Activated naive CD4-positive, alpha-beta T cell (primary cell): ENCODE measurements at places on chromosomes 7 and 10.

- no peak for DNase-seq
Measured at GRCh38 chr7:54831644-54832095, 72.7 kb upstream of the SEC61G start.

DNA sequence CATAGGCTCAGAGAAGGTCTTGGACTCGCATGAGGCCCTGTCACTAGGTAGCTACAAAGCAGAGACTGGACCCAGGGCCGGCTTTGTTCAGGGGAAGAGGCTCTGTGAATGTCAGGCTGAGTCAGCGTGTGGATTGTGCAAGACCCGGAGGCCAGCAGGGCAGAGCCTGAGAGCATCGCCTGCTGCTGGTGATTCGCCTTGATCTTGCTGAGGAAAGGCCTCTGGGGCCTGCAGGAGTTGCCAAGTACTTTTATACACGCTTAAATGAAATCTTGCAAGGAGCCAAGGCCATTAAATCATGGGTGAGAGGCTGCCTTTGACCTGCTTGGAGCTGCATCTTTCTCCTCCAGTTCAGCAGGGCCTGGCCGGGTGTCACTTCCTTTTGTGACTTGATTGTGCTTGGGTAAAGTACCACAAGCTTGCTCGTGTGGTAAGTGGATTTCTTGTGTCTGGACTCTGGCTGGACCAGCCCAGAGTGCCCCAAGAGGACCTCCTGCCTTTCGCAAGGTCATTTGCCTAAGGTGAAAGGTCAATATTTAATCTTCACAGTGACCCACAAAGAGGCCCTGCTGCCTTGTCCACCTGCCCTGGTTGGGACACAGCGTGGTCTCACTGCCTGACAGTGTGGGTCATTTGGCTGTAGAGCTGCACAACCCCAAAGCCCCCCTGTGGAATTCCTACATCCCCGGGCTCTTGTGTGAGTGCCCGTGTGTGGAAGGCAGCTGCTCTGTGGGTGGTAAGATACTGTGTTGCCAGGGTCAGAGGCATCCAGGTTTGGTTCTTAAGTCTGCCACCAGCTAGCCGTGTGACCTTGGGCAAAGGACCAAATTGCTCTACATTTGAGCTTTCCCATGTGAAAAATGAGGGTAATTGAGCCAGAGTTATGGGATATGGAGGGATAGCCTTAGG, 38.6 kb upstream of the SH2D4B start:
- no peak for DNase-seq

- no peak for DNase-seq
Measured at GRCh38 chr10:3668966-3669330, 116.1 kb downstream of the KLF6 start.

DNA sequence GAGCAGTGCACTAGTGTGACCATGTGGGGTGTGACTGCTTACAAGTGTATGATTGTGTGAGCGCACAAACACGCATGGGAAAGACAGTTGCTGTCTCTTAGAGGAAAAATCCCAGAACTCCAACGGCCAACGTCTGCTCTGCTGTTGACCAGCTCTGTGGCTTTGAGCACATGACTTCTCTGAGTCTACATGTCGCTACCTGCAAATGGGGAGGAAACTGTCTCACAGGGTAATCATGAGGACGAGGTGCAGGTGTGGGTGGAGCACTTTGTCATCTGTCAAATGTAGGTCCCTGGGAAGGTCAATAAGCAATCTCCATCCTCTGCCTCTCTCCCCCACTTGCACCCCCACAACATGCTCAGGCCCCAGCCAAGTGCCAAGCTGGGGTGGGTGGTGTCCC, 31.2 kb upstream of the TLX1 start:
- no peak for DNase-seq

DNA sequence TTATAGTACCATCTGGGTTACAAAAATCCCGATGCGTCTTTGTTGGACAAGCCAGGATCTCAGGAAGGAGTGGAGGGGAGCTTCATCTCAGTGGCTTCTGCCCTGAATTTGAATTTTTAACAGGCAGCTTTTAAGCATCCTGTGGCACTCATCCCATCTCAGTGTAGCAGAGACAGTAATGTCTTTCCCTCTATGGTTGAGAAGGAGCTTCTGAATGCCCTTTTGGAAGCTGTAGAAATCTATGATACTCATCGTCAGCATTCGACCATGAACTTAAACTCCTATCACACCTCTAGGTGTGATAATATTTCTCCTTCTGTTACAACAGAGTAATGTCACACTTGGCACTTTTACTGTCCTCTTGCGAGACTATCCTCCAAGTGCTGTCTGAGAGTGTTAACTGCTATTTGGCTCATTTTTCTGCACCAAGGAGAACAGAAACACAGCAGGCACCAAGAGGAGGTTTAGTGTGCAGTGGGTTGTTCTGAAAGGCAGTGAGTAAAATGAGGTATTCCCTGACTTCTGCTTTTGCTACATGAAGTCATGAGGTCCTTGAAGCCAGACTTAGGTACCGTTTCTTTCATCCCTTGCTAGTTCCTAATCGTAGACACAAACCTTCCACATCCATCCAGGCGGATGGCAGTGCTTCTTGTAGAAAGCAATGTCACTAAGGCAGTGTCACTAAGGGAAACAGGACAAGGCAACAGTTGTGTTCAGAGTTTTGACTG, 177.4 kb downstream of the CELF2 start:
- DNase-seq: no peak

DNA sequence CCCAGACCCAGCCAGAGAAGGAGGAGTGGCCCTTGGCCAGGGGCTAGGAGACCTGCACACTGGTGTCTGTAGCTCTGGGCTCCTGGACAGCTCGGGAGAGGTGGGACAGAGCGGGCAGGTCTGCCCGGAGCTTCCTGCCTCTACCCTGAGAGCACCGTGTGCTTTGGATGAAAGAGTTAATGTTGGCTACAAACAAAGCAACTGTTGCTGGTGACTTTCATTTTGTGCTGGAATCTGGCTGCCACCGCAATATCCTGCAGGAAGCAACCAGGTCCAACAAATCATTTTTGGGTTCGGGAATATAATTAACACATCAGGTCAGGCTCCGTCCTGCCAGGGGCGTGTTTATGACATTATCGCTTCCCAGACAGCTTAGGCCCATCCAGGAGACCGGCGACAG, 441.8 kb upstream of the MKI67 start:
- no peak for DNase-seq

DNA sequence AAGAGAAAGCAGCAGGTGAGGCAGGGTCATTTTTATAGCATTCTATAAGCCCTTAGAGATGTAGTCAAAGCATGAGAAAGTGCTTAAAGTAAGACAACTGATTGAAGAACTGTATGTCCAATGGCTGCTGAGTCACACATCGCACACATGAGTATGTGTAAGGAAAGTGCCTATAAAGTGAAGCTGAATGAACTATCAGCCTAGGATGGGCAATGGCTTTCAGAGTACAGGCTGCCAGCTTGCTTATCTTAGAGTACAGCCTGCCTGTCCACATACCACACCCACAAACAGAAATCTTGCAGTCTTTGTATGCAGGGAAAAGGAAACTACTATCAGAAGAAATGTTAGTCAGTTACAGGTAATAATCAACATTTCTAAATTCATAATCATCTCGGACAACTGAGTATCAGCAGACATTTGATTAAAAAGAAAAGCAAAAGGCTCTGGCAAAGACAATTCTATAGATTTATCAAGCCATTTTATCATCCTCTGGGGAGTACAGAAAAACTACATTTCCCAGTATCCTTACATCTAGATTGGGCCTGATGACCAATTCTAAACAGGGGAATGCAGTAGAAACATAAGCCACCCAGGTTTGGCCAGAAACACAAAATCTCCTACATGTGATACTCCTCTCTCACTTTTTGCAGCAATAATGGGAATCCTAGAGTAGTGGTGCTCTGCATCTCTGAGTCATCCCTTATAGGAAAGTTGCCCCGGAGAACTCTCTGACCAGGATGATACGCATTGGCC, 16.2 kb upstream of the EPHB6 start:
- no peak for DNase-seq

GRCh38 chr7:113246738-113247137, 128.4 kb upstream of the SMIM30 start:
- no peak for DNase-seq

- DNase-seq: no peak
Measured at GRCh38 chr10:19778996-19779395, 37.2 kb upstream of the PLXDC2 start.

DNA sequence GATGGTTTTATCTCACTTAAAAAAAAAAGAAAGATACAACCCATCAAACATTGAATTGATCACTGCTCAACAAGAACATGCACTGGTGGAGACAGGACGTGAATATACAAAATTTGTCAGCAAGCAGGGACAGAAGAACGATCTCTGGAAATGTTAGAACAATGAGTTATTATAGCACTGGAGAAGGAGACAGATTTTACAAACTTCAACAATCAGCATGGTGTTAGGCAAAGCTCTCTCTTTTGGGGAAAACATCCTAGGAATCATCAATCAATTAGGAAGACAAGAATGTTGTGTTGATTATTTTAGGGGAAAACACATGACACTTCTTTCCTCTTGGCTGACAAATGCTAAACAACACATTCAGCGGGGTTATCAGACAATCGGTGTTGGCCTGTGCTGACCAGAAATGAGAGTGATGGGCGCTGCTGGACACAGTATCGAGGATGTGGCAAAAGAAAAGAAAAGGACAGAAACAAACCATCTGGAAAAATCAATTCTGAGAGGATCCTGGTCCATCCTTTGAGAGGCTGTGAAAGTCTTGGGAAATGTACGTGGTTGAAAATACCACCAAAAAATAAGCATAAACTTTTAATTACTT, 103.9 kb downstream of the RAPGEF5 start:
- DNase-seq: no peak

- DNase-seq: no peak
Measured at GRCh38 chr7:68865351-68866199, 732.7 kb upstream of the AUTS2 start.

DNA sequence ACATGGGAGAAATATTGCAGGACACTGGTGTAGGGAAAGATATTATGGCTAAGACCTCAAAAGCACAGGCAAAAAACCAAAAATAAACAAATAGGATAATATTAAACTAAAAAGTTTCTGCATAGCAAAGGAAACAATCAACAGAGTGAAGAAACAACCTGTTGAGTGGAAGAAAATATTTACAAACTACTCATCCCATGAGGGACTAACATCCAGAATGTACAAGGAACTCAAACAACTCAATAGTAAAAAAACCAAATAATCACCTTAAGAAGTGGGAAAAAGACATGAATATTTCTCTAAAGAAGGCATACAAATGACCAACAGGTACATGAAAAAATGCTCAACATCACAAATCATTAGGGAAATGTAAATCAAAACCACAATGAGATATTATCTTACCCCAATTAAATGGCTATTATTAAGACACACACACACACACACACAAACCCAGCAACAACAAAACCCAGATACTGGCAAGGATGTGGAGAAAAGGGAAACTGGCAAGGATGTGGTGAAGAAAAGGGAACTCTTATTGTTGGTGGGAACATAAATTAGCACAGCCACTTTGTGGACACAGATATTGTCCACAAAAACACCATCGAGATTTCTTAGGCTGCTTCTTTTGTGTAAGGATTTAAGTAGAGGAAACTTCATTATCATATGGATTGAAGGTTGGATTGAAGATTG, 9.8 kb upstream of the RAB18 start:
- DNase-seq: no peak

- no peak for DNase-seq
Measured at GRCh38 chr7:85156661-85157208, 30.1 kb downstream of the SEMA3D start.

DNA sequence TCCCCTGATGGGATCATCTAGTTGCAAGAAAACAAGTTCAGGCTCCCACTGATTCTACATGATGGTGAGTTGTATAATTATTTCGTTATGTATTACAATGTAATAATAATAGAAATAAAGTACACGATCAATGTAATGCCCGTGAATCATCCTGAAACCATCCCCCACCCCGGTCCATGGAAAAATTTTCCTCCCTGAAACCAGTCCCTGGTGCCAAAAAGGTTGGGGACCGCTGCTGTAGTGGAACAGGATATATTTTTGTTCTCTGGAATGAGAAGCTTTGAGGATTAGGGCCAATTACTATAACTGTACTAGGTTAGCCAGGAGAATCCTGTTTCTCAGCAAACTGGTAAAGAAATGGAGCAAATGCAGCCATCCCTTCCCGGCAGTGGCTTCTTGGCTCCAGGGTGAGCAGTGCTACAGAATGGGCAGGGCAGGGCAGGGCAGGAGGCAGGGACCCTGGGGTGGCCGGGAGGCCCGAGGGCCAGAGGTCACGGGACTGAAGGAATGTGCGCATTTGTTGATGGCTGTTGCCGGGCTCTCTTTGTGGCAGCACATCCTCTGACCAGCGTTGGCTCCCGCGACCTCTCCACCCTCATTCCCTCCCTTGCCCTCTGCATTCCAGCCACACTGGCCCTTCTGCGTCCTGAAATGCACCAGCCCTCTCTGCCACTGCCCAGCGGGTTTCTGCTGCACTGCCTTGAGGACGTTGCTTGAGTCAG, 162.3 kb upstream of the NPS start:
- no peak for DNase-seq

DNA sequence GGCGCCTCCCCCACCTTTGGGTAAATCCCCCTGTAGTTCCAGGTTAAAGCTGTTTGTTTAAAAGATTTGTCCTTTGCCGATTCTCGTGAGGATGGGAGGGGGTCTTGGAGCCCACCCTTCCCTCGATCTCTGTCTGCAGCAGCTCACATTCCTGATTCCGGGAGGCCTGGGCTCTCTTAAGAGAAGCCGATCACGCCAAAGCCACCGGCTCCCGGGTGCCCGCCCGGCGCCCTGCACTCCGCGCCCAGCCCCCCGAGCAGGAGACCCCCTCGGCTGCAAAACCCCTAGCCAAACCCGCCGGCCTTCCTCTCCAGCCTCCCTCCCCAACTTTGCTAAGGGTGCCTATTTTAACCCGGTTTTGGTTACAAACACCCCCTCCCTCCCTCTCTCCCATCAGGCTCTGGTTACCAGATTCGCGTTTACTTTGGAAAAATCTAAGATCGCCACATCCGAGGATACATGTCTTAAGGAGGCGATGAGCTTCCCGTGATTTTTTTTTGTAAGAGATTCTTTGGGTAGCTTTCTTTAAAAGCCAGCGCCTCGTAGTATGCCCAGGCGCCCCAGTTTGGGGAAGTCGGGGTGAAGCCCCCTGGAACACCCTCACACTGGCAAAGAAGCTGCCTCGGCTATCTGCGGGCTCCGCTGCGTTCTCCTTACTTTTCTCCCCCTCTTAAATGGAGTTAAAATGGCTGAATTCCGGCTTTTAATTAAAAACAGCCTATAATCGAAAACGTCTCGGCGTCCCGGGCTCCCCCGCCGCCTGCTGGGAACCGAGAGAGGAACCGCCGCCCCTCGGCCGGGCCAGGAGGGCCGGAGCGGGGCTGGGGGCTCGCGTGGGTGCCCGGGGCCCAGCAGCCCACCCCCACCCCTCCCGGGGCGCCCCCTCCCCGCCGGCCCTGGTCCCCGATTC, 983 bp downstream of the TNRC18 start:
- DNase-seq: no peak

- no peak for DNase-seq
Measured at GRCh38 chr7:49396229-49396628, 377.2 kb upstream of the VWC2 start.

DNA sequence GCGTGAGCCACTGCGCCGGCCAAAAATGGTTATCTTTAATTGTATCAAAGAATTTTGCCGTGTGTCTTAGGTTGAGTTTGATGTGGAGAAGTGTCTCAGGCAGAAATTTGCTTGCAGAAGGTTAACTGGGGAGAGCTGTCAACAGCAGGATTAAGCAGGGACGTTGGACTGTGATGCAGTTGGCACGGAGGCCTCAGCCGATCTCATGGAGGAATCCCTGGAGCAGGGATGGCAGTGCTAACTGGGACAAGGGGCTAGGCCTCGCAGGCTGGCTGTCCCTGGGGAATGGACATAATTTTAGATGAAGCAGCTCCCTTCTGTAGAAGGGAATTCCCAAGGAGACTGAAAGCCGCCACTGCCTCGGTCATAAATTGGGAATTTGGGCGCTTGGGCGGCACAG, 12.3 kb upstream of the KIF5B start:
- DNase-seq: no peak

- DNase-seq: no peak
Measured at GRCh38 chr10:52740155-52740549, 32.4 kb downstream of the MBL2 start.
